ENCODE measurements at places on chromosomes 3 and 15.
A peak's percentile ranks its signal among the peaks of the same experiment; 100 is the strongest.

- no peak for DNase-seq
Observed at GRCh38 chr3:55617385-55617784, 130.3 kb upstream of the WNT5A start.

DNA sequence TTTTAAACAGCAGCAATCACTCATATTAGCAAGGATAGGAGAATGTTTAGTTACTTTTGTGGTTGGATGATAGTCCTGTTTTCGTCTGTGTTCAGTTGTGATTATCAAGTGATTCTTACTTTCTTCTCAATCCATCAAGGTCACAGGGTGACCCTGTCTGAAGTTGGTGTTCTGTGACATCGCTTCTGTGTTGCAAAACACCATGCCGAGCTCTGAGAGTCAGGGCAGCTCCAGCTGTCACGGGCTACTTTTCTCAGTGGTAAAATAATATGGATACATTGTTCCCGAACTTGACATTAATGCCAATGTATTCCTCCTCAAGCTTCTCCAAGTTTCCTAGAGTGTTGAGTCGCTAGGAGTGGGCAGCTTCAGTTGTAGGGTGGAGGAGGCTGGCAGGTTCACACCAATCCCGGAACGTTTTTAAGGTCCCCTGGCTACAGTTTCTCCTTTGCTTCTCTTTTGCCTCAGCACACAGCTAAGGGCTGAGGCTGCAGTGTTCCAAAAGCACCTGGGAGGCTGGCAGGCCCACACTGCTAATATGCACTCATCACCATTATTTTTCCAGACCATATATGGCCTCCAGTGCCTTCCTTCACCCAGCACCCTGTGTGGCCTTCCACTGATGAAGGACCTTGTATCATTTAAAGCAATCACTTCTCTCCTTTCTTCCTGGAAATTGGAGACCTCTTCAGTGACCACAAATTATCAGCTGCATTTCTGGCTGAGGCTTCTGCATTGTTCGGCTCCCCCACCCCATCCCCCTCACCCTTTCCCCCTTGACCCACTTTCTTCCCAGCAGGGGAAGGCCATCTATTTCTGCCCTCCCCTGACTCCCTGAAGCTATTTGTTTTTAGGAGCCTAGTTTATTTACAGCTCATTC is 25.8 kb downstream of the COLQ start:
- no peak for DNase-seq

GRCh38 chr15:74234598-74234875 is 1.6 kb upstream of the CCDC33 start:
- DNase-seq = no peak

GRCh38 chr3:61589856-61590255 is 28.5 kb downstream of the PTPRG start:
- DNase-seq = no peak

DNA sequence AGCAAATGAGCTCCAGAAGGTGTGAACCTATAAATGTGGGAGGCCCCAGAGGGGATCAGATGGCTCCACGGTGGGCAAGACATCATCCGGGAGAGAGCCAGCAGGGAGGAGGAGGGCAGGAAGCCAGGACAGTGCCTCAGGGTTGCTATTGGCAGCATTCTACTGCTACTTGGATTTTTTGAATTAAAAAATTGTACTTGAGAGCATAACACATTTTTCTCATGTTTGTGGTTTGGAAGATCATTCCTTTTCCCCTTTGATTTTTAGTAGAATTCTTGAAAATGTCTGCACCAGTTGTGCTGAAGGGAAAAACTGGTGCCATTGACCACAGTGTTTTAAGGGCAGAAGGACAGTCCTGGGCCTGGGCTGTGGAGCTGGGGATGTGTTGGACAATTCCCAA is 59.2 kb downstream of the LYZL4 start:
- no peak for DNase-seq

GRCh38 chr15:90859234-90860131 is 8.9 kb upstream of the FURIN start:
- no peak for DNase-seq

- no peak for DNase-seq
Observed at GRCh38 chr3:182201456-182202168, 489.9 kb downstream of the SOX2 start.

- DNase-seq = no peak
Observed at GRCh38 chr3:15616053-15616452, 14.5 kb downstream of the BTD start.

- DNase-seq = no peak
Observed at GRCh38 chr3:188217011-188217463, 63.1 kb downstream of the LPP start.

DNA sequence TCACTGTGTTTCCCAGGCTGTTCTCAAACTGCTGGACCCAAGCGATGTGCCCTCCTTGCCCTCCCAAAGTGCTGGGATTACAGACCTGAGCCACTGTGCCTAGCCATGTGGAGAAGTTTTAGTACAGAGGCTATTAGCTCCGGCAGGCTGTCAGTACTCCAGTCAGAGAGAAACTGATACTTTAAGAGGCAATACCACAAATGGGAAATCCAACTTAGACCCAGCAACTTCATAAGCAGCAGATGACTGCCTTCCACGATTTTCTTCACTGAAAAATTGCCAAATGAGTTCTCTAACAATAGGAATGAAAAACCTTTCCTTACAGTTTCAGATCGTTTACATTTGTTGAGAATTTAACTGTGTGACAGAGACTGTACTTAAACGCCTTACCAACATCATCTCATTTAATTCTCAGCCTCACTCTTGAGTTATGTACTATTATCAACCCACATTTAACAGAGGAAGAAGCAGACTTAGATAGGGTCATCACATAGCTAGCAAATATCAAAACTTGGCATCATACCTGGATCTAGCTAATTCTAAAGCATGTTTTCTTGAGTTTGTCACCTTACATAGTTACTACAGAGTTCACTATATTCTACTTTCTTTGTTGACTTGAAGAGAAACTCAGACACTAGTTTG is 127.4 kb downstream of the TCF12 start:
- DNase-seq = no peak

GRCh38 chr15:72339777-72340177 is 19.8 kb upstream of the CELF6 start:
- DNase-seq = no peak

DNA sequence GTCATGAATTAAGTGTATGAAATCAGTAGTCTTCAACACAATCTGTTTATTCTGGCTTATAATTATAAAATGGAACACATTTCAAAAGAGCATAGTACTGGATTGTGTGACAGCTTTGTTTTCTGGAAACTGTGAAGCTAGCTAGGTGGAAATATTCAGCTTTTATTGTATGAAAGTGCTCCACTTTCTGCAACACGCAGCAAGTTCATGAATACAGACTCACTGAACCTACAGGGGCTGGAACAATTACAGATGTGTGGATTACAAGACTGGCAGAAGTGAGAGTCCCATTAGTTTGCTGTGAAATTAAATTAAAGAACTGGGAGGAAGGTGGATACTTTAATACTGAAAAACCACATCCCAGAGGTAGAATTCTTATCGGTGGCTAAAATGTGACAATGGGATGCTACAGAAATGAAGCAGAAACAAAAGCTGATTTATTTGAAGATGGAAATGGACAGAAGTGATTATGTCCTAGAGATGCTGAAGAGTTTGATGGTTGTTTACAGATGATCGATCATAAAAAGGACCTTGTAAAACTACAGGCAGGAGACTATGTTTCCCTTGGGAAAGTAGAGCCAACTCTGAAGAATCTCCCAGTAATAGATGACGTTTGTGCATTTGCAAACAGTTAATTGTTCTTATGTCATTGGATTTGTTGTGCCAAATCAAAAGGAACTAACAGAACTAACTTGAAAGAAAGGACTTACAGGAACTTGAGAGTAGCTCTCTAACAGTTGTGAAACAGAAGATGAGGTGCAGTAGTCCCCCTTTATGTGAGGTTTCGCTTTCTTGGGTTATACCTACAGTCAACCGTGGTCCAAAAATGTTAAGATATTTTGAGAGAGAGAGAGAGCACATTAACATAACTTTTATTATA is 15.7 kb downstream of the TF start:
- no peak for DNase-seq

- peak; percentile 54 for DNase-seq
Observed at GRCh38 chr3:66138336-66139313, 82.2 kb upstream of the SLC25A26 start.

GRCh38 chr3:11908981-11909698 is 62.5 kb upstream of the TAMM41 start:
- DNase-seq = no peak

GRCh38 chr3:152499791-152500385 is 231.2 kb downstream of the MBNL1 start:
- DNase-seq = no peak

- DNase-seq = no peak
Observed at GRCh38 chr15:53759411-53759931, at the start of gene WDR72. Gene WDR72, minus strand, starts transcription at chr15:53759663. Its CDS starts 26,514 bp downstream, at chr15:53733149.

DNA sequence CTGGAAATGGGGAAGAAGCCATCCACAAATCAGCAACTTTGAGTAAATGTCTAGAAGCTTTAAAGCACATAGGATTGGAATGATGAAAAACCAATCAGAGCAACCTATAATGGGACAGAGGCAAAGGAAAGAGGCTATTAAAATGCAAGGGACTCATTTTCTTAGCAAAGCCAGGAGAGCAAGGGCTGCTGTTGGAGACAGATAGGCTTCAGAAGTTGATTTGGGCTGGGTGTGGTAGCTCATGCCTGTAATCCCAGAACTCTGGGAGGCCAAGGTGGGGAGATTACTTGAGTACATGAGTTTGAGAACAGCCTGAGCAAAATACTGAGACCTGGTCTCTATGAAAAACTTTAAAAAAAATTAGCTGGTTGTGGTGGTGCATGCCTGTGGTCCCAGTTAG is 16.1 kb downstream of the ERICH6 start:
- DNase-seq = no peak

DNA sequence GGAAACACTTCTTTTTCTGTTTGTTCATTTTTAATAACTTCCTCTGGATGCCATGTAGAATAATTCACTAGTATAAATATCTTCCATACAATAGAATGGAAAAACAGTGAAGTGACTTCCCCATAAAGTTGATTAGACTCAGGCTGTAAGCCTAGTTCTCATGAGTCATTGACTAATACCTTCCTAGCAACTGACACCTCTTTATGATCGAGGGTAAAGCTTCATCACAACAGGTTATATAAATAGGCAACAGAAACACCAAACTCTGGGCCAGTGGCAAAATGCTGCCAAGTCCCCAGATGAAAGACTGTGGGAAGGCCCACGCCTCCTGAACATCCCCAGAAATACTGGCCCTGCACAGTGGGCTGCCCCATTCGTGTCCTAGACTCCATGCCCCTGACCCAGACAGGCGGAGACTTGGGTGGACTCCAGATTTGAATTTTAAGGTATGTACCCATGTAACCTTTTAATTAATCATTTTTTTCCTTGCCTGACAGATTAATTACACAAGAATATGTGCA is 71.3 kb upstream of the TBC1D23 start:
- no peak for DNase-seq

DNA sequence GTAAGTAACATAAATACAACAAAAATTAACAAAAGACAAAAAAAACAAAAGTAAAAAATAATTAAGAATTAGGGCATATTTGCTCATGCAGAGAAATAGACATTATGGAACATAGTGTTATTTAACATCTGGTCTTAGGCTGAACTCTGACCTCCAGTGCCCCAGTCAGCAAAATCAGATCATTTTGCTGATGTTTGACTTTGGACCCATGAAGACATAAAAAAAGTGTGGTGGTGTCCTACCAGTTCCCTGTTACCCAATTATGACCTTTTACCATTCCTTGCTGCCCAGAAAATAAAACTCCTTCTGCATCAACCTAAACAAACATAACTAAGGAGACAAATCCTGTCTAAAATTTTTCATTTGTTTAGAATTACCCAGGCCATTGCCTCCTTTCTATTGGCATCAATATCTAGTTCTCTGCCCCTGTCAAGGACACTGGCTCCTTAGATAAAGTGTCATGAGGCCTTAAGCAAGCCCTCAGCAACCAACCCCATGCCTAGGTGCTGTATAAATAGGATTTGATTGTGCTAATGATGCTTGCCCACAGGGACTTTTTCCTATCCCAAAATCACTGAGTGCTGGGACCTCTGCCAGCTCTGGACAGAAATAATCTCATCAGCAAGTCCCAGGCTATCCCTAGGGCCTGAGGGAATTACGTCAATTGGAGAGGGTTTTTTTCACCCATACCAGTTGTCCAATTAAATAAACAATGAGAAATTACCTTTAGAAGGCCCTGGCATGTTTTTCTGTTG is 334.5 kb upstream of the UMPS start:
- DNase-seq = no peak

DNA sequence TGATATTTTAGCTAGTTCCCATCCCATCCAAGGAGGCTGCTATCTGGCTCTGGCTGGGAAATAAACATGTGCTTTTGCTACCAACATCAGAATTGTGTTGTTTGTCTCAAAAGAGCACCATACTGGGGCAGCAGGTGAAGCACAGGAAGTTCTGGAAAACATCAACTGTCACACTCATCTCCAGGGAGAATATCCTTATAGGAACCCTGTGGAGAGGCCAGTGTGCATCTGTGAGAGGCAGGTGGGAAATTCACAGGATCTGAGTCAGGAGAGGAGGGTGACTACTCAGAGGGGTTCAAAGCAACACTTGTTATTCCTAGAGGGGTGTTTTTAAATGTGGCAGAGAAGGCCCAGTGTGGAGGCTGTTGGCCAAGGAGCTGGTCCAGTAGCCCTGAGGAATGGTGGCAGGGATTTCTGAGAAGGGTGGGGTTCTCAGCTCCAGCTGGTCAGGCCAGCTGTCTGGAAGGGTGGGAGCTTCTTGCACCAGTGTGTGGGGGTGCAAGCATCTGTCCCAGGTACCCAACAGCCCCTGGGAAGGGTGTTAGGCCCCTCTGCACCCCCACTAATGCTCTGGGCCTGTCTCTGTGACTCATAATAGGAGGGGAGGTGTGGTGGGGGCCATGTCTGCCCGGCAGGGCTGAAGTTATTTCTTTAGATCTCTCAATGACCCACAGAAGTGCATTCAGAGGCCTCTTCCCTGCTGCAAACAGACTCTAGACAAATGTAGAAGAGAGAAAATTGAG is 28.7 kb downstream of the RPSA start:
- no peak for DNase-seq

- DNase-seq = no peak
Observed at GRCh38 chr15:88004399-88004798, 252.1 kb downstream of the NTRK3 start.

DNA sequence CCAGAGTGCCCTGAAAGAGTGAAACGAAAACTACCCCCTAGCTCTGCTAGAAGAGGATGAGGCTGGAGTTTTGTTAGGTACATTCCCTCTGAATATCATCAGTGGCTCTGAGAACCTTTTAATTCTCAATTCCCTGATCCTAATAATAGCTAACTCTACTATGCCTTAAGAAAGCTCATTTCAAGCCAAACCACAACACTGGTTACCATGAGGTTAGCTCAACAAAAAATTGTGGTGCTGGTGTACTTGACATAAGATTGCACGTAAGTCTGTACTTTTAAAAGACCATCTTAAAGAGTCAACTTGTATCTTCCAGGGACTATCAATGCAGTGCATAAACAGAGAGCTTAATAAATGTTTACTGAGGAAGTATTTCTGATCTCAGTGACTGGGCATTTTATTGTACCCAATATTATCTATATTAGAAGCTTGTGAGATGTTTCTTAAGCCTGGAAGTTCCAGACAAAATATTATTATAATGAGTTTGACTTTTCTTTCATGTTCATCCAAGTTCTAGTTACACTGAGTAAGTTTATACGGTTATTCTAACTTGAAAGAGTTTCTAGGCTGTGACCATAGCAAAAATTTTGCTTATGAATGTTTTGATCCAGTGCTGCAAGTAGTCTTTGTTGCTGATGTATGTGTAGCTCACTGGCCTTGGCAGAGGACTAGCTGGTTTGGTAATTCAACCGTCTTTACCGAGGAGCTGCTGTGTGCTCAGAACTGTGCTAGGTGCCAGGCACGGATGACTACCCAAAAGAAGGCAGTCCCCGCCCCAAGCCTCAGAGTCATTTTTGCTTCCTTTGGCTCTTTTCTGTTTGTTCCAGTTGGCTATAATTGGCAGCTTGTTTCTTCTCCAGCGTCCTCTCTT is 334.4 kb upstream of the TRIM42 start:
- no peak for DNase-seq

Measured in iPS DF 6.9 (cell line).